NCI-H2107 (cell line): ENCODE measurements at places on chromosomes 2 and 18.

GRCh38 chr2:17814601-17815000 lies 1.7 kb upstream of the MSGN1 start:
- no peak for DNase-seq

- DNase-seq = no peak
Observed at GRCh38 chr2:206983161-206983859, 44.0 kb downstream of the CPO start.

DNA sequence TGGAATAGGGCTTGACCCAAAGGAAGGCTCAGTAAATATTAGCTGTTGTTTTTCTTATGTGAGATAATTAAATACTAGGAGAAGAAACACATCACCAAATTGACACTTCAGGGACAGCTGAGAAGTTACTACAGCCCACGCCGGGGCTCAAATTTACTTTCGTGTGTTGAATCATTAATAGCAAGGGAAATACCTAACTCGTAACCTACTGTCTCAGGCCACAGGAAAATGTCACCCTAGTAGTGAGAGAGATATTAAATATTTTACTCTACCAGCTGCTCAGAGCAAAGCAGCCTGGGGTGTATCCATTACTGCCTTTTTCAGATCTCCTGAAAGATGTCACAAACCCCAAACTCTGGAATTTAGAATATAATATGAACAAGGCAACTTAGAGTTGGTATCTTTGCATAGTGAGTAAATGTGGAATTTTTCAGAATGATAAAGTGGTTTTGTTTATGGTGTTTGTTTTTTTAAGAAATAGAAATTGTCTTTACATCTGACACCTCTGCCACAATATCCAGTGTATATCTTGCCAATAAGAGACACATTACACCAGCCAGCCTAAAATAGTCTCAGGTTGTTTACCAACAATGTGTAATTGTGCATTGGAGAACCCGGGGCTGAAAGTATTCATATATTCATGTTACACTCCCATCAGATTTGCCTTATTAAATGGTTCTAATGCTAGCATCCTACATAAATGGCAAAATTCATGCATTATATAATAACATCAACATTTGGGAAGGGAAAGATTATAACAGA lies 48.4 kb downstream of the ATP8B1 start:
- DNase-seq = no peak

GRCh38 chr2:188199716-188200128 lies 92.0 kb upstream of the GULP1 start:
- DNase-seq = no peak

DNA sequence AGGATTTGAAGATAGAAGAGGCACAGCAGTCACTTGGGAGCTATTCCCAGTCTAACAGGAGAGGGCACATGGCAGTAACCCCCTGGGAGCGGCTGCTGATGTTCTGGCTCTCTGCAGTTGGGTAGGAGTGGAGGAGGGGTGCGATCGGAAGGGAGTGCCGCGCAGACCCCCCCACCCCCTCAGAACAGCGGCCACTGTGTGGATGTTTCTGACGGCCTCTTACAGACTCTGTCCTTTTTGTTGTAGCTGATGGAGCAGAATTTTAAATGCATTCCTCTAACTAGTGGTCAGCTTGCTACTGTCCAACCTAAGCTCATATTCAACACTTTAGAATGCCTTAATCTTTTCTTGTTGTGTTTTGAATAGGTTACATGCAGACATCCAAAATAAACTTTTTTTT lies 127.9 kb downstream of the AGAP1 start:
- DNase-seq = no peak

DNA sequence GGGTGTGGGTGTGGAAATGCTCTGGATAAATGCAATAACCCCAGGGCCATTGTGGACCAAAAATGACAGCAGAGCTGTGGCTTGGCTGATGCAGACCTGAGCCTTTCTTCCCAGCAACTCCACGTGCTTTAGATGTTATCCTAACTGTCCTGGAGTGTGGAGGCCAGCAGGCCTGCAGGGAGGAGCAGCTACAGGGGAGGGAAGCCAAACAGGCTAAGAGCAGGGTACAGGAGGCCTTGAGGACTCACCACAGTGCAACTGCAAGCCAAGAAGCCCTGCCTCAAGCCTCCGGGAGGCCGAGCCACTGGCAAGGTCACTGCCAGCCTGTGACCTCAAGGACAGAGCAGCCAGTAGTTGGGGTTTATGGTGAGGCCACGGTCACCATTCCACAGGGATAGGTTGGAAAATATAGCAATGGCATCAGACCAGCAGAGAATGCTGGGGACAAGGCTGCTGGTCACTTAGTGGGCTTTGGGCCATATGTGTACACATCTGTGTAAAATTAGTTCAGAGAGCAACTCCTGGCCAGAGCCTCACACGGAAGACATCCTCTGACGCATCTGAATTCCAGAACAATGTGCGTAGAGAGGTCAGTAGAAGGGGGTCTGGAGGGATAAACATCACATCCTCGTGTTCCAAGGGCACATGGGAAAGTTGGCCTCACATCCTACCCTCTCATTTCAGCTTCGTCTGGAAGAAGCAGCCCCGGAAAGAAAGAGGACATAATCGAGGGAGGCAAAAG lies 76.2 kb upstream of the UPP2 start:
- DNase-seq = no peak

DNA sequence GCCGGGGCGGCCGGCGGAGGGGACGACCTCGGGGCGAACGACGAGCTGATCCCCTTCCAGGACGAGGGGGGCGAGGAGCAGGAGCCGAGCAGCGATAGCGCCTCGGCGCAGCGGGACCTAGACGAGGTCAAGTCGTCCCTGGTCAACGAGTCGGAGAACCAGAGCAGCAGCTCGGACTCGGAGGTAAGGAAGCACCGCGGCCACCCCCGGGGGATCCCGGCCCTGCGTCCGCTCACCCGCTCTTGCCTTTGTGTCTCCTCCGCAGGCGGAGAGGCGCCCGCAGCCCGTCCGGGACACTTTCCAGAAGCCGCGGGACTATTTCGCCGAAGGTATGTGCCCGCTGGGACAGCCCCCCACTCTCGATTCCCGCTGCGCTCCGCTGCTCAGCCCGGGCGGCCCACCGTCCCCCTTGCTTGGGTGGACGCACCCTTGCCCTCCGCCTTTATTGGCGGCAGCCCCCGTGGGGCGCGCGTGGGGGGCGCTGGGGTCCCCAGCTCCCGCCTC lies 611 bp downstream of the TCF7L1 start:
- no peak for DNase-seq

DNA sequence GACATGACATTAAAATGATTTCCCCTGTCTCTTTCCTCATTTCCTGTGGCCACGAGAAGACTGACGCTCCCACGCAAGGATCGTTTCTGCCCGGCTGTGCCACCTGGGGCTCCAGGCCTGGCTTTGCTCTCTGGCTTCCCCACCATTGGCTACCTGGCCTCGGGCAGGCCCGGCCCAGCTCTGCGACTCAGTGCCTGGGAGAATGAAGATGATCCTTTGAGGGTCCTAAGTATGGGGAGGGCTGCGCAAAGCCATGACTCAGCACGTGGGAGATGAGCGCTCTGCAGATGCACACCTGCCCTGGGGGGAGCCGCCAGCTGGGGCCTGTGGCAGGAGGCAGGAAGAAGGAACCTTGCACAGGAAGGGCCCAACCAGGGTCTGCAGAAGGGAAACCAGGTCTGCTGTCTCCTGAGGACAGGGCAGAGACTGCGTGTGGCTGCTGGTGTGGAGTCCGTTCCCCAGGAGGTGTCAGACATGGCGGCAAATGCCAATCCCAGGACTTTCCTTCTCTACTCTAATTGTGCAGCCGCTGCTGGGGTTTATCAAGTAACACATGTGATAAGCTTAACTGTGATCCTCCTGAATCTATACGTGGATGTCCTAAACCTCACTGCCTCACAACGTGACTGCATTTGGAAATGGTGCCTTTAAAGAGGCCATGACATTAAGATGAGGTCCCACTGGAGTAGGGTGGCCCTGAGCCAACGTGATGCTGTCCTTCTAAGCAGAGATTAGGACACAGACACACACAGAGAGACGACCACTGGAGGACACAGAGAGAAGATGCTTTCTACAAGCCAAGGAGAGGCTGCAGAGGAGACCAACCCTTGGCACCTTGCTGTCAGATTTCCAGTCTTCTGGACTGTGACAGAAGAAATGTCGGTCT lies 32.9 kb downstream of the MBP start:
- DNase-seq = no peak

DNA sequence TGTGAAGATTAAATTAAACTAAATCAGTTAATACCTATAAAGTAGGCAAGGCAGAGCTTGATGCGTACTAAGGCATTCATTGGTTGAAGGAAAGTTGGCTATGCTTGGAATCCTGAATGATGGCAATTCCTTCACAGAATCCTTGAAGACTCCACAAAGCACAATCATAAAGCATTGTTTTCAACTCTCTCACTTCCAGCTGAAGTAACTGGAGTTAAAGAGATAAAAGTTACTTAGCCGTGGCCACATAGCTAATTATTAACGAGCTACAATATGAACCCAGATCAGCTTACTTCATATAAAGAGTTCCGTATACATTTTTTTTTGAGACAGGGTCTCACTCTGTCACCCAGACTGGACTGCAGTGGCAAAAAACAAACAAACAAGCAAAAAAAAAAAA lies 483.9 kb upstream of the DDX18 start:
- DNase-seq = no peak

- no peak for DNase-seq
Observed at GRCh38 chr2:224041554-224041953, 2.5 kb upstream of the SERPINE2 start.

DNA sequence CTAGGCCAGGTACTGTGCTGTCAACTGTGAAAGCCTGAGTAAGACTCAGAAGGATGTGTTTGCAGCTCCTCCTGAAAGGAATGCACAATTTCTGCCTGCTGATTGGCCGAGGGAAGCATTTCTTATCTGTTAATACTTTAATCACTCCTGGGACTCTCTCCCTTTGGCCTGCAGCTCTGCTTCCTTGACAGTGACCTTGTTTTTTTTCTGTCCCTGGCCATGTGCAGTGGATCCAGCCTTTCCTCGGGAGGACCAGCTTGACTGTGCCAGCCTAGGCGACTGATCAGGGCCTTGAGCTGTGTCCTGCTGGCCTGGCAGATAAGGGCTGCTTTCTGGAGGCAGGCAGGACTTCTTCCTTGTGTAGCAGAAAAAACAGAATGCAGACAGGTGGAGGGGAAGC lies 10.0 kb downstream of the RNF144A start:
- DNase-seq = no peak

GRCh38 chr2:167972746-167973145 lies 274.6 kb downstream of the STK39 start:
- no peak for DNase-seq

GRCh38 chr2:11748018-11748860 lies 1.8 kb downstream of the LPIN1 start:
- no peak for DNase-seq

- DNase-seq = no peak
Observed at GRCh38 chr2:215299337-215299859, 12.5 kb upstream of the ATIC start.

GRCh38 chr2:81901017-81901416 lies 1596.5 kb upstream of the LRRTM1 start:
- no peak for DNase-seq

GRCh38 chr2:146950911-146951310 lies 893.9 kb upstream of the ACVR2A start:
- DNase-seq = no peak

DNA sequence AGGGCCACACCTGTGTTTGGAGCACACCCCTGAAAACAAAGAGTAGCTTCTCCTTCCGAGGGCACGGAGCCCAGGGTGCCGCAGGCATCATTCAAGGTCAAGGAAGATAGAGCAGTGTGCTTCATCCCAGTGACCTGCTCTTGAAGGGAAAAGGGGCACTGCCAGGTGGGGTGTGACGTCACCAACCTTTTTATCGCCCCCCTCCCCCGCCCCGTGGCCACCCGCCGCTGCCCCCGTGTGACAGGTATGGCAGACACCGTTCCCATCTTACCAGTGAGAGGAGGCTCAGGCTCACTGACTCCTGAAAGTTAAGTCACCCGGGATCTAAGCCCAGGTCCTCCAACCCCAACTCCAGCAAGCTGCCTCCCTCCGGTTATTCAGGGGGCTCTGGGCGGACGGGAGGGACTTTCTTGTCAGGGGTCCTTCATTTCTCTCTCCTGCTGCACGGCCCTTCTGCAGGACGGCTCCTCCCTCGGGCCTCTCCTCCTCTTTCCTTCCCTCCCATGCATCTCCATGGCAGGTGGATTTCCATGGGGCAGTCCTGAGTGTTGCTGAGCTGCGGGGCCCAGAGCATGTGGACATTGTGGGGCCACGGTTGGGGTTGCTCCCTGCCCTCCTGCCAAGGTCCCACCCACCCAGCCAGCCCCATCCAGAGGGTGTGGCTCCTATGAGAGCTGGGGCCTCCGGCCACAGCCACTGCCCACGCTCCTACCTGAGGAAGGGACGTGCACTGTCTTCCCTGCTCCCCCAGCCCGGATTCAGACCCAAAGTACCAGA lies 114.1 kb upstream of the HDAC4 start:
- DNase-seq = no peak

- no peak for DNase-seq
Observed at GRCh38 chr2:217897091-217897715, 105.6 kb downstream of the TNS1 start.

DNA sequence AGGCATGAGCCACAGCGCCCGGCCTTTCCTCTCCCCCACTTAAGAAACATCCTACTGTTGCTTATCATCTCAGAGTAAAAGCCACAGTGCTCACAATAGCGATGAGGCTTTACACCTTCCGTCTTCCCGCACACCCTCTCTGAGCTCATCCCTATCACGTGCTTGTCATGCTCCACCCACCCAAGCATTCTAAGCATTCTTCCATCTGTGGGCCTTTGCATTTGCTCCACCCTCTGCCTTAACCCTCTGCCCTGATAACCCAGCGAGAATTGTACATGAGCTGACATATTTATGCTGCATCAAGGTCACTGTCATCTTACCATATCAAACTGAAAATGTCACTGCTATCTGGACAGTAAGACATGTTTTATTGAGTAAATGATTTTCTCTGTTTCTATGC lies 22.6 kb downstream of the FOXI3 start:
- DNase-seq = no peak

GRCh38 chr2:20423359-20423758 lies 23.5 kb upstream of the RHOB start:
- DNase-seq = no peak

GRCh38 chr2:156356014-156356754 lies 23.7 kb upstream of the NR4A2 start:
- DNase-seq = no peak

- DNase-seq = no peak
Observed at GRCh38 chr2:205323929-205324328, 358.4 kb upstream of the NRP2 start.

DNA sequence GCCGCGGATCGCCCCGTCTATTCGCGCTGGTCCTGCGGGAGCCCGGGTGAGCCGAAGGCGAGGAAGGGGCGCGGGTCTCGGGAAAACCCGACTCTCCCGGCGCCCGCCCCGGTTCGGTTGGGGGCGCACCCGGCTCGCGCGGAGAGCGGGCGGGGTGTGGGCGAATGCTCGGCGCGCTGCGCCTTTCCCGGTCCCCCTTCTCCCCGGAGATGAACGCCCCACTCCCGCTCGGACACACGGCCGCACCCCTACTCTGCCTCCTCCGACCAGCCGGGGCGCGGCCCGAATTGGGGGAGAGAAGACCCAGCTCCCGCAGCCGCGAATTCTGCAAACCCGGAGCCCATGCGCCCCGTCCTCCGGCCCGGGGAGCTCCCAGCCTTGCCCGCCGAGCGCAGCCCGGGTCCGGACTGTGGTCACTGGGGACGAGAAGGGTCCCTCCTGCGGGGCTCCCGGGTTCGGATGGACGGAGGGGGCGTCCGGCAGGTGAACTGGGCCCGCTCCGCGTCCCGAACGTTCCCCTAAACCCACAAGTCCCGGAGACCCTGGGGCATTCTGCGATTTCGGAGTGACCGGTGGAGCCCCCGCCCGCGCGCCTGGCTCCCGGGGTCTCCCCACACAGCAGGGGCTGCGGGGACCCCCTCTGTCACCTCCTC lies 734 bp downstream of the KCNG2 start:
- no peak for DNase-seq

GRCh38 chr2:70241340-70241739 lies 7.1 kb downstream of the TIA1 start:
- no peak for DNase-seq
